ENCODE measurements at places on chromosomes 3 and 15. TPM values are rescaled to one million over a fixed set of nuclear protein-coding genes. Genes with fewer than 3 reads are reported as not detected.
A peak's percentile ranks its signal among the peaks of the same experiment; 100 is the strongest.

The SCN11A gene
- total RNA-seq = 0.26 TPM

The GHSR gene
- 3.6 TPM for total RNA-seq

The RBMS3 gene
- 17.4 TPM for total RNA-seq

The GRAMD2A gene
- not detected for total RNA-seq

The CD86 gene
- total RNA-seq = 7.6 TPM

The ZCWPW2 gene
- 1.3 TPM for total RNA-seq

The CFAP92 gene
- total RNA-seq = not detected

The TPRG1 gene
- 2.1 TPM for total RNA-seq

The GP5 gene
- total RNA-seq = not detected

GRCh38 chr15:91936927-91937326 lies 83.4 kb downstream of the SLCO3A1 start:
- DNase-seq = no peak

DNA sequence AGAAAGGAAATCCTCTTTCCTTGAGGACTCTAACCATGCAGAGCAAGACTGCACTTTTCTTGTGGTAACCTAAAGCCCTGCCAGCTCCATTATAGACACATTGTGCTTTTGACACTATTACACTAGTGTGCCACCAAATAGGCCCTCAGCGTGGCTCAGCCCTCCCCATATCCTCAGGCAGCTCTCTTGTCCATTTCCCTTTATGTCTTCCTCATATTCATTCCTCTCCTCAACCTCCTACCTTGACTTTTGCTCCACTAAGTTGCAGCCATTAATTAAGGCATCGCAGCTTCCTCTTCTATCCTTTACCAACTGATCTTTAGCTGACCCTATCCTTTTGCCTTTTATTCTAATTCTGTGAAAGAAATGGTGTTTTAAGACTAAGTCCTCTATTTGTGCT lies 3.7 kb downstream of the ATG7 start:
- DNase-seq = no peak

- no peak for DNase-seq
These were observed 23.2 kb upstream of the IGSF10 start for GRCh38 chr3:151483961-151484520.

DNA sequence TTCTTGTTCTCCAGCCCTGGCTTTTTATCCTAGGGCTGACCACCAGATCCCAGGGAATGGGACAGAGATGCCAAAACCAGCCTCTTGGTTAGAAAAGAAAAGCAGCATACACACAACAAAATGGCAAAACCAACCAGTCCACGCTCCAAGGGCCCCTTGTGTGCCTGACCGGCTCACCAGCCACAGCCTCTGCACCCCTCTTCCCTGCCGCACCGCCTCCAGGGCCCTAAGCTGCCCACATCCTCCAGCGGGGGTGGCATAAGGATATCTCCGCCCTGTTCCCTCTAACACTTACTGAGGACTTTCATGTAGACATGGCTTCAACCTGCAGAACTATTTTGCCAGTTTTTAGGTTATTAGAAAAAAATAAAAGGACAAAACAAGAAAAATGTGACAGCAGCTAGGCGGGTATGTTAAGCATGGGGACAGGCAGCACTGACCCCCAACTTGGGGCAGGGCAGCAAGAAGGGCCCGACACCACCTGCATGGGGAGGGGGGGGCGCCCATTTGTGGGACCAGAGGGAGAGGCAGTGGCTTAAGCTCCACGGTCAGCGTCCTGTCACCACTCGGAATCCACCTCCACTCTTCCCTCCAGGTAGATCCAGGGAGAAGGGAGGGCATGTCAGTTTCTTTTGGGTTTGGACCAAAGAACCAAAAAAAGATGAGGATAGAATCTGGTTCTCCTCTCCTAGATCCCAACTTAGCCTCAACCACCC lies 49.1 kb downstream of the DHX30 start:
- no peak for DNase-seq

- DNase-seq = no peak
These were observed 129.7 kb upstream of the UBE2E1 start for GRCh38 chr3:23676093-23676492.

DNA sequence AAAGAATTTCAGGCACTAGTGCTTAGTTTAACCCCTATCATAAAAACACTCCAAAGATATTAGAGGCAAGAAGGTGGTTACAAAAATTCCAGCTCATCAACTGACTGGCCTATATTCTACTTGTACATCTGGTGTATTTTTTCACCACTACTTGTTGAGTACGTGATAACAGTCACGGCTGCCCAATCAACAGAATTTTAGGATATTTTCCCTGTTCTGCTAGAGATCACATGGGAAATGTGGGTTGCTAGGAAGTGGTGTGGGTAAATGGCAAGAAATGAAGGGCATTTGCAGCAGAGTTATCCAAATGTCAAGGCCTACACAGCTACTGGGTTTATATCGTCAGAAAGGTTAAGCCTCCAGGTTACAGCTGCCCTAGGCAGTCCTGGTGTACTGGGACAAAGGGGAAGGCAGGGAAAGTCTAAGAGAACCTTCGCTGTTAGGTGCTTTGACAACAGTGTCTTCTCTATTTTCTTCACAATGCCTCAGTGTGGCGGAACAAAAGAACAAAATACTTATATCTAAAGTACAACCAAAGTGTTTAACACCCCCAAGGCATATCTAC lies 81.9 kb downstream of the FMN1 start:
- no peak for DNase-seq

DNA sequence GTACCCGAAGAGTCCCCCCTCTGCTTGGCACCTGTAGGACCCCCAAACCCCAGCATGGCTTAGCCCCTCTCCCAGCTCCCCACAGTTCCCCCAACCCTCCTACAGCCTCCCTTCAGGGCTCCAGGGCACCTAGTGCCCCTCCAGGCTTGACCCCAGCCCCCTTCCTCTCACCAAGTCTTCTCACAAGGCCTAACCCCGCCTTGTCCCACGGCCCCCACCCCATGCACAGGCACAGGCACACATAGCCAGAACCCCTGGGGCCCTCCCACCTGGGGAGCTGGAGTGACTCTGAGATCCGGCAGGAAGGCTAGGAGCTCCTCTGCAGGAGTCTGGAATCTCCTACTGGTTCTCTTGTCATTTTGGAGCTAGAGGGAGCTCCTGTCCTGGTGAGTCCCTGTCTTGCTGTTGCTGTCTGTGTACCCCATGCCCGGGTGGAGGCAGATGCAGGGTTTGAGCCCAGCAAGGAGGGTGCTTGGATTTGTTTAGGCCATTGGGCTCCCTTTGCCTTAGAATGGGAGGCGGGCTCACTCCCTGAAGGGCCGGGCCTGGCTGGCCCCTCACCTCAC lies 39.6 kb downstream of the KLF13 start:
- peak; percentile 60 for DNase-seq

DNA sequence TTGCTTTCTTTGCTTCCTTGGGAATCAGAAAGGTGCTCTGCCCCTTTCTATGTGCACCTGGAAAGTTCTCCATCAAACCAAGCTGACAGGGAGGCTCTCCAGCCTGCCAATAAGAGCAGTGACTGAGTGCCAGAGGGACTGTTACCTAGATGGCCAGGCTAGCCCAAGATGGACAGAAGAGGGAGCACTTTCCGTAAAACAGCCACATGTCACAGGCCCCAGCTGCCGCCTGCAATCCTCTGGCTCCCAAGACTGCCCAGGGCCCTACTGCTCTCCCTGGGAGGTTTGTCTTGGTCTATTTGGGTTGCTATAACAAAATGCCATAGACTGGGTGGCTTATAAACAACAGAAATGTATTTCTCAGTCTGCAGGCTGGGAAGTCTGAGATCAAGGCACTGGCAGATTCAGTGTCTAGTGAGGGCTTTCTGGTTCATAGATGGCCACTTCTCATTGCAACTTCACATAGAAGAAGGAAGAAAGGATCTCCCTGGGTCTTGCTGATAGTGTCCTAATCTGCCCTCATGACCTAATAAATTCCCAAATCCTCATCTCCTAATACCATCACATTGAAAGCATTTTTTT lies 72.3 kb downstream of the TAMM41 start:
- DNase-seq = peak; percentile 71

- DNase-seq = no peak
These were observed 1.2 kb downstream of the OSBPL11 start for GRCh38 chr3:125594125-125594524.

- peak; percentile 69 for DNase-seq
These were observed 51.2 kb upstream of the ULK4 start for GRCh38 chr3:42012935-42013690.

- no peak for DNase-seq
These were observed 77.2 kb upstream of the TSC22D2 start for GRCh38 chr3:150330872-150331271.

GRCh38 chr3:130686833-130687232 lies 59.8 kb downstream of the PIK3R4 start:
- DNase-seq = no peak

GRCh38 chr3:50350213-50350526 lies 405 bp downstream of the NPRL2 start:
- DNase-seq = no peak

GRCh38 chr3:71903936-71904335 lies 119.0 kb upstream of the PROK2 start:
- DNase-seq = no peak

GRCh38 chr3:69379661-69380060 lies 6.2 kb downstream of the FRMD4B start:
- no peak for DNase-seq

- no peak for DNase-seq
These were observed 157.3 kb upstream of the BHLHE40 start for GRCh38 chr3:4821975-4822374.

- no peak for DNase-seq
These were observed 51.8 kb downstream of the KLHL6 start for GRCh38 chr3:183503746-183504145.

DNA sequence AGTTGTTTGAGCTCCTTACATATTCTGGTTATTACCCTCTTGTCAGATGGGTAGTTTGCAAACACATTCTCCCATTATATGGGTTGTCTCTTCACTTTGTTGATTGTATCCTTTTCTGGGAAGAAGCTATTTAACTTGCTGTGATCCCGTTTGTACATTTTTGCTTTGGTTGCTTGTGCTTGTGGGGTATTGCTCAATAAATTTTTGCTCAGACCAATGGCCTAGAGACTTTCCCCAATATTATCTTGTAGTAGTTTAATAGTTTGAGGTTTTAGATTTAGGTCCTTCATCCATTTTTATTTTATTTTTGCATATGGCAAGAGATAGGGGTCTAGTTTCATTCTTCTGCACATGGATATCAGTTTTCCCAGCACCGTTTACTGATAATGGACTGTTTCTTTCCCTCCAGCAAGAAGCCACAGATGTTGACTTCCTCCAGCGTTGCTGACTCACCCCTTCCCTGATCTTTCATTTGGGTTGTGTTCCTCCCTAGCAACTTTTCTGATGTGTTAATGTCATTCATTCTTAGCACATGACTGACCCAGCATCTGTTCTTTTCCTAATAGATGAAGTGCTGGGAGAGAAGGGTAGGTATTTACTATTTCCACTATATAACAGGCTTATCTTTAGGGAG lies 166.7 kb upstream of the SGO1 start:
- DNase-seq = no peak

- DNase-seq = no peak
These were observed 18.9 kb upstream of the ALCAM start for GRCh38 chr3:105347625-105348302.

GRCh38 chr3:177596816-177597271 lies 399.6 kb upstream of the TBL1XR1 start:
- DNase-seq = no peak

GRCh38 chr3:126154391-126155279 lies 25.8 kb downstream of the ALDH1L1 start:
- no peak for DNase-seq

- no peak for DNase-seq
These were observed 60.9 kb upstream of the PEX5L start for GRCh38 chr3:180097626-180098025.

DNA sequence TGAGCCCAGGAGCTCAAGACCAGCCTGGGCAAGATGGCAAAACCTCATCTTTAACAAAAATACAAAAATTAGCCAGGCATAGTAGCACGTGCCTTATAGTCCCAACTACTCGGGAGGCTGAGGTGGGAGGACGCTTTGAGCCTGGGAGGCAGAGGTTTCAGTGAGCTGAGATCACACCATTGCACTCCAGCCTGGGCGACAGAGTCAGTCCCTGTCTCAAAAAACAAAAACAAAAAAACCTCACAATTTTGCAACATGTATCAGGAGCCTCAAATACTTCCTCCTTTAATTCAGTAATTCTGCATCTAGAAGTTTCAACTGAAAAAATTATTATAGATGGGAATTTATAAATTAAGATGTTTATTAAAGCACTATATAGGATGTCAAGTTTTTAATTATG lies 1.1 kb downstream of the MRPL47 start:
- DNase-seq = no peak

DNA sequence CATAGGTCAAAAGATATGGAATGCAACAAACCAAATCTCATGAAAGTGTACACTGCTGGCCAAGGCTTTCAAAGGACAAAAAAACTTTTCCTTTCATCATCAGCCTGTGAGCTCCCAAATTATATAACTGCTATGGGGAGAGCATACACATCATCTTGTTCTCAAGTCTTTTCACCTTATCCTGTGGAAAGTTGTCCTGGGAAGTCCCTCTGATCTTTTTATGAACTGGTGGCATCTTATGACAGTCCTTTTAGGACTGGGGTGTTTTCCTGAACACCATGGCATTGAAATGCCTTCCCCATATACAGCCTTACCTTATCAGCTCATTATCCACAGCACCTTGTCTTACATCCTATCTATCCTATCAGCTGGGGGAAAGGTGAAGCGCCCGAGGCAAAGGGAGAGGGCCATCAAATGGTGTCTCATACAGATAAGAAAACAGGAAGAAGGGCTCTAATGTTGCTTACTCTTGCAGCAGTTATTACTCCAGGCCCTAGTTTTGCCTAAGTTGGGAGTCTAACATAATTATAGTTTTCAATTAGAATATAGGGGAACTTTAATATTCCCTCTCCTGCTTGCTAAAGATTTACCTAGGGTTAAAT lies 61.5 kb upstream of the GOLIM4 start:
- no peak for DNase-seq

DNA sequence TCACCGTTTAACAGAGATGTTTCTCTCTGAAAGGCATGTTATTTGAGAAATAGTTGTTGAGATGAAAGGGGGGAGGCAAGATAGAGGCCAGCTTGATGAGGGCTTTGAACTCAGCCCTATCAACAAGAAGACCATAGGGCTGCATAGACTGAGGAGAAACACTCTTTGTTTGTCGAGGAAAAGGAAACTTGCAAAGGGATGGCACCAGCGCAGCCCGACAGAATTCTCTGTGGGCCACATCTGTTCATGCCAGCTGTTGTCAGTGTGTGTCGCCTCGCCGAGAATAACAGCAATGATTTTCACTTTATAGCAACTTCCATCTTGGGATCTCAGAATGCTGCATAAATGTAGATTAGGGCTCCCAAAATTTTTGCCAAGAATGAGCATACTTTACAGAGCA lies 478.3 kb upstream of the TPRG1 start:
- DNase-seq = no peak

DNA sequence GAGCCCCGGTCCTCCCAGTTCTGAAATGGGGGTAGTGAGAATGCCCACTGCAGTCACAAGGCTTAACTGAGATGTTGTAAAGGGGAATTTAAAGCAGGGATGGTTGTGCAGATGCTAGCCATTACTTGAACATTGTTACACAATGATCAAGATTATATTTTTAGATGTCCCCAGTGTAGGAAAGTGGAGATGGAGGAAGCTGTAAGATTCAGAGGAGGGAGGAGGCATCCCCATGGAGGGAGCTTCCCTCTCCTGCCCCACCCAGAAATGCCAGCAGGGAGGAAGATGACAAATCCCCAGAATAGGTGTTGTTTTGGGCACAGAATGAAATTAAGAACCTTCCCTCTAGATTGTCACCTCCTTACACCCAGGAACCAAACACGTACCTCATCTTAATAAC lies 46.1 kb downstream of the EFCAB12 start:
- no peak for DNase-seq

Data from body of pancreas (tissue), 4 donors.